Stimulated activated CD4-positive, alpha-beta T cell treated with anti-CD3 and anti-CD28 coated beads, Interleukin-2, amount 100 ng/mL, for 24 hours (primary cell): ENCODE measurements at places on chromosomes 12 and 14.

- peak; percentile 86 for DNase-seq
These were observed 9.4 kb downstream of the ASPG start for GRCh38 chr14:104094709-104095425.

- DNase-seq: no peak
These were observed 17.5 kb upstream of the PPP1CC start for GRCh38 chr12:110760204-110760609.

DNA sequence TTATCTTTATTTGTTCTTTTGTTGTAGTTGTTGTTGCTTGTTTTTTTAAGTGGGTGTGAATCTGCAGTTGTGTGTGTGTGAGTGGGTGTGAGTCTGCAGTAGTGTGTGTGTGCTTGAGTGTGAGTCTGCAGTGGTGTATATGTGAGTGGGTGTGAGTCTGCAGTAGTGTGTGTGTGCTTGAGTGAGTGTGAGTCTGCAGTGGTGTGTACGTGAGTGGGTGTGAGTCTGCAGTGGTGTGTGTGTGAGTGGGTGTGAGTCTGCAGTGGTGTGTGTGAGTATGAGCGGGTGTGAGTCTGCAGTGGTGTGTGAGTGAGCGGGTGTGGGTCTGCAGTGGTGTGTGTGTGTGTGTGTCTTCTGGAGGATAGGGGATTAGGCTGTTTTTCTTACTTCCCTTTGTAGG, 1186.8 kb upstream of the SEL1L start:
- no peak for DNase-seq

DNA sequence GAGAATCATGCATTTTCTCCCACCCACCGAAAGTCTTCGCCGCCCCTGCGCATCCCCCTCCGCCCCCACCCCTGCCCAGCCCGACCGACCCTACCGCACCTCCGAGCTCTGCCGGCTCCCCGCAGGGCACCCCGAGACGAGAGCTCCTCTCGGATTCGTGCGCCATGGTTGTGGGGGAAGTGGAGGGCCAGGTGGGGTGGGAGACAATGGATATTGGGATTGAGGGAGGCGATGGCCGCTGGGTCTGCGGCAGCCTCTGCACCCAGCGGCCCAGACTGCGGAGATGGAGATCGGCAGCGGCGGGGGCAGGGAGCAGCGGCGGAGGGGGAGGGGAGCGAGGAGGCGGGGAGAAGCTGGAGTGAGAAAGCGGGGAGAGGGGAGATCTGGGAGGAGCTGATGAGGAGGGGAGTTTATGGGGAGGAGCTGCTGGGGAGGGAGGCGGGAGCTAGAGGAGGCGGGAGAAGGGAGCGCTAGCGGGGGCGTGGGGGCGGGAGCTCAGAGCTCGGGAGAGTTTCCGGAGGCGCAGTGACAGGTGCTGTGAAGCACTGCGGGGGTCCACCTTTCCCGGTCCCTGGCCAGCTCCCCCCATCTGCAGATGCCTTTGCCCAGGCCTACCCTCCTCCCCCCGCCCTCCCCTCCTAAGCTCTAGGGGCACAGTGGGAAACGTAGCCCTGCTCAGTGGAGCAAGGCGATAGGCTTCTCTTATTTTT, at the start of gene SALL2:
SALL2 (minus strand) TSS at position 385 of the 710 bp plus-strand sequence; CDS start at position 166, 219 bp downstream.
- peak; percentile 71 for DNase-seq

GRCh38 chr14:41397926-41398325, 208.8 kb upstream of the LRFN5 start:
- no peak for DNase-seq

DNA sequence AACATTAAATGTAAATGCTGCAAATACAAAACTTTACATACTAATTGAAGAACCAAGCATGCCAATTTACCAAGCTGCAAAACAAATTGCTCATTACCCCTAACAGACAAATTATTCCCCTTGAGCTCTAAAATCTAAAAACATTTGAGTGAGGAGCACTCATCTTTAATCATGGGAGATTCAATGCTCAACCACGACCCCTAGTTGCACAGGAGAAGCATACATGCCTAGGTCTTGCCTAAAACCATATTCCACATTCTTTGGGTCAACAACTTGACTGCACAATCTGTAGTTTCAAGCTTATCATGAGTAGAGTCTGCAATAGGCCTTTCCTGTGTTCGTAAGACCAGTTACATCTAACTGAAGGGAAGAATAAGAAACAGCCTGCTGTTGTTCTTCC, 69.7 kb downstream of the MGAT4C start:
- DNase-seq: no peak

GRCh38 chr14:85565862-85566296, 35.9 kb downstream of the FLRT2 start:
- no peak for DNase-seq

GRCh38 chr14:92754966-92755365, 6.5 kb upstream of the LGMN start:
- no peak for DNase-seq

- no peak for DNase-seq
These were observed 664.6 kb upstream of the FOXG1 start for GRCh38 chr14:28102001-28102400.

- no peak for DNase-seq
These were observed 379.3 kb downstream of the NAV3 start for GRCh38 chr12:78209846-78210505.

DNA sequence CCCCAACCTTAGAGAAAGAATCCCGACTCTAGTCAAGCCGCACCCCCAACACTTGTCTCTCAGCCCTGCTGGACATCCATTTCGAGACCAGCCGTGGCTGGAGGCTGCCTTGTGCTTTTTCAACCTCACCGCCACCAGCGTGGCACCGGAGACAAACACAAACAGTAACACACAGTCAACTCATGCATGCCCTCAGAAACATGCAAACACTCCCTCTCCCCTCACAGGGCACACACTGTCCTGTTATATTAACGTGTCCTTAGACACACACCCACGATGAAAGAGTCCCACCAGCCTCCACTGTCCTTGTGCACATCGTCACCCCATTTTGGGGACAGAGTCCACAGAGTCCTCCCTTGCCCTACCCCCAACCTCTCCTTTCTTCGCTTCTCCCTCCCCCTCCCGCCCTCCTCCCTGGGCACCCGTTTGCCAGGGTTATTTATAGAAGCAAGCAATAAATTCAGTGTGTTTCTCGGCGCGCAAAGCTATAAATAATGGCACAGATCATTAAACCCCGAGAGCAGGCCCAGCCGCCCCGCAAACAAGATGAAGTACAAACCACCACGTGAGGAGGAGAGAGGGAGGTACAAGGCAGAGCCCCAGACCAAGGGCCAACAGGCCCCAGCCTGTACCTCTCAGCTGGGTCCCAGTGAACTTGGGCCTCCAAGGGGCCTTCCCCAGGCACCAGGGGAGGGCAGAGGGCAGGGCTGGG, 27.9 kb downstream of the SMUG1 start:
- no peak for DNase-seq

- DNase-seq: no peak
These were observed 130.7 kb downstream of the NTF3 start for GRCh38 chr12:5562581-5562980.
